ENCODE measurements at places on chromosomes 4 and X.

DNA sequence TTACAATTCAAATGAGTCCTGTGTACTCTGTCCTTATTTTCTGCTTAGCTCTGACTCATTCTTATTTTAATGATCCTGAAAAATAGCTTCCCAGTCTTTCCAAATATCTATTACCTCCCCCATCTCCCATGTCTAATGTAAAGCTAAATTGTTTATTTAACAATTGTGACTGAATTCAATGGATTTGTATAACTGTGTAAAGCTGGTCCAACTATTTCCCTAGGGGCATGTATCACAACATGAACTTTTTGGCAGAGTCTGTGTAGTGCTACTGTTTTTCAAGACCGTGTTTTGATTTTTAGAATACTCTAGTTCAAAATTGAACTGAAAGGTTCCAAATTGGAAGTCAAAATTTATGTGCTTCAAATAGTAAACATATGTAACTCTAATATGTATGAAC is 67.8 kb downstream of the SPCS3 start:
- no peak for DNase-seq

GRCh38 chr4:111595456-111595855 is 549.8 kb upstream of the FAM241A start:
- no peak for DNase-seq

DNA sequence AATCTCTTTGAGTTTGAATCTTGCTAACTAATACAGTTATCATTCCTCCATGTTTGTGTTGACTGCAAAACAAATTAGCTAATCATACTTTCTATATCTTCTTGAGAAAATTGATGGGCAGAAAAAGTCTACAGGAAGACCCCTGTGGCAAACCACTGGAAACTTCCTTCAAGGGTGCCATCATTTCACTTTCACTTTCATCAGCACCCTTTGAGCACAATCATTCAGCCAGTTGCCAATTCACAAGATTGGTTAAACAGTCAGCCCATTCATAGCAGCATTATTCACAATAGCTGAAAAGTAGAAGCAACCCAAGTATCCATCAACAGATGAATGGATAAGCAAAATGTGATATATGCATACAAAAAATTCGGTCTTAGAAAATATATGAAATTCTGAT is 101.5 kb downstream of the CCDC160 start:
- DNase-seq = peak; percentile 0

GRCh38 chrX:120727452-120727851 is 97.6 kb upstream of the C1GALT1C1 start:
- no peak for DNase-seq

DNA sequence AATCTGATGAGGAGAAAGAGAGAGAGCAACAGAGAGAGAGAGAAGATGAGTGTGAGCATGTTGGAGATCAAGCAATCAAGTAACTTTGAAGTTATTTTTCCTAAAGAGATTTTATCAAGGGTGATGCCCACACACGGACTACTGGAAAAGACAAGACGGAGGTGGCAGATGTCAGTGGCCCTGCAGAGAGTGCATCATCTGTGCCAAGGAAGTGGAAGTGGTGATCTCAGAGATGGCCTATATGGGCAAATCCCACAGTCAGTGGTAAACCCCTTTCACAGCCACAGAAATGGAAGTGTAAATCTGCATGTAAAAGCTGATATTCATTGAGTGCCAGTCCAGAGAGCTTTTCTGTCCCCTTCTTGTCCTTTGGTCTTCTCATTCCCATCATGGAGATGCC is 577.2 kb upstream of the AADAT start:
- no peak for DNase-seq

DNA sequence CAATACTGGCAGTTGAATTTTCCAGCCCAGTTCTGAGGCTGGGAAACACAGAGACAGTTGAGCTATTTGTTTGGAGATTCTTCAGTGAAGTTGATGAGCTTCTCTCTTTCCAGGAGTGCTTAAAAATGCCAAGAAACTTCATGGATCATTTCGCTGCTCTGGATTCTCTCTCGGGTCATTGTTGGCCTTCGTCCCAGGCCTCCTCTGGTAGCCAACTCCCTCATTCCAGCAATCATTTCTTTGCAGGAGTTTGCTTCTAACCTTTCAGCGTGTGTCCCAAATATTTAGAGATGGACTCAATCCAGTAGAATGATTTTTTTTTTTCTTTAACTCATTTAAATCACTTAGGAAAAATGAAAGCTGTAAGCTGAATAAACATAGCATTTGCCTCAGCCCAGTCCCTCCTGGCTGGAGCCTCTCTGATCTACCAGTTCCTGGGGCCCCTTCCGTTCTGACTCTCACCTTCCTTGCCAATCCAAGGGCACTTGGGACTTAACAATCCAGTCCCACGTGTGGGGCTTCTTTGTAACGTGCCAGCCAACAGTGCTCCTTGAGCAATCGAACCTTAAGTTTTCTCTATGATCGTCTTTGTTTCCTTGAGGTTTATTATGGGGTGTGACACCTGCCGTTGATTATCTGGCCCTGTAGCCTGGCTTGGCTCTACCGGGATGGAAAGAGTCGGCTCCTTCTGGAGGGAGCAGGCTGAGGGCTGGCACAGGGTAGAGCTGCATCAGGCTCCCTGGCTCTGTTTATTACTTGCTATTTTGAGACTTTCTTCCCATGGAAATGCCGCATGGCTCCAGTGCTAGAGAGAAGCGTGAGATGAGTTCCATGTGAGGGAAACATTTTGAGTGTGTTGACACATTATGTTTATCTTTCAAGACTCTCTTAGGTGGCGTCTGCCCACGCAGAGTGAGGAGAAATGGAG is 80.4 kb upstream of the GPC4 start:
- DNase-seq = no peak

- no peak for DNase-seq
Observed at GRCh38 chrX:17669458-17669857, 67.8 kb upstream of the SCML1 start.

DNA sequence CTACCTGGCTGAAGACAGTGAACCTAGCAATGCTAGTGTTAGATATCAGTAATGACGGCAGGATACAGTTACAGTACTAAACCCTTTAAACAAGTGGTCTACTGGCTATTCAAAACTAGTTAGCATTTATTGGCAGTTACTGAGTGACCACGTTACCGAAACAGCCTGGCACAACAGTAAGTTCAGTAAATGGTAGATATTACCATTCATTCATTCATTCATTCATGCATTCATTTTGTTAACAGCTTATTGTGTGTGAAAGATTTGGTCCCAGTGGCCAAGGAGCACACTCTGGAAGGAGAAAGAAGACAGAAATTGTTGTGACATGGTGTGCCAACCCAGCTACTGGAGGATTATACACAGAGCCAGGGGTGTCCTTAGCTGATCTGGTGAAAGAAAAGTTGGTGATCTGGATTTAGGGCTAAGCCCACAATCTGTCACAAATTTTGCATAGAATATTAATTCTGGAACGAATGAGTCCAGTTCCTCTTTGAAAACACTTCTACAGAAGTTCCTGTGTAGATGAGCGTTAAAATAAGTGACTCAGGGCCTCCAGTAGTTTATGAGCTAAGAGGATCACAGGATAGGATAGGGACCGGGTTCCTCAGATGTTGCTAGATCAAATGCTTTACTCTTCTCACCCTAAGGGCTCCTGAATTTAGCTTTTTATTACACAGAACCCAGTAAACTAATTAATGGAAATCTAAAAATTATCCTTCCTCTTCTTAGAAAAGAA is 179.1 kb downstream of the CBR4 start:
- peak; percentile 77 for DNase-seq

DNA sequence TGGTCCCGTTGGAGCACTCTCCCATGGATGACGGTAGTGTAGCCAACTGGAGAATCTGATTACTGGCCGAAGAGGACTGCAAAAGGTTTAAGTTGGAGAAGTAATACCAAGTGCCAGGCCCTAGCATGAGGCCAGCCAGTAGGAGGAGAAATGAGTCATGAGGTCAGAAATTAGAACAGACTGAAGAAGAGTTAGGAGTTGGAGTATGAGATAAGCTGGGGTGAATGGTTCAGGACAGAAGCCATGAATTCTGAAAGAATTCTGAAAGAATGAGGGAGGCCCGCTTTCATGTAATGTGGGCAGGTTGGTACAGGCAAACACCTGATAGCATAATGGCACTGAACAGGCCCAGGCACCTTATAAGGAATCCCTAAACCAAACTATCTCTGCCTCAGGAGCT is 18.4 kb upstream of the STK26 start:
- peak; percentile 47 for DNase-seq

DNA sequence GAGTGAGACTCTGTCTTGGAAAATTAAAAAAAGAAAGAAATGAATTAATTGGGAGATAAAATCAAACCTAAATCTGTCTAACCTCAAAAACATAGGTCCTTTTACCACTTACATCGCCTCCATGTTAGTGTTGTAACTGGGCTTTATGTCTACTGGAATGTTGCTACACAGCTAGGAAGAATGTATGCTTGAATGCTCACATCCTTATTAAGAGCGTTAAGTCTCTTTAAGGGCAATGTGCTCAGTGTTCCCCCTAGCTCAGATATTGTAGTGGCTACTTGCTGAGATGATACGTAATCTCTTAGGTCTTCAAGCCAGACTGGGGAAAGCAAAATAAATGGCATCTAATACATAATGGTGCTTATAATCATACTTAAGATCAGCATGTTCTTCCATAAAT is 1072.8 kb downstream of the PDHA2 start:
- no peak for DNase-seq

All from inflammatory macrophage treated with lipopolysaccharide for 4 hours (primary cell).